ENCODE measurements at places on chromosomes 7 and 10.

GRCh38 chr7:35909870-35910357, 109.1 kb downstream of the SEPTIN7 start:
- DNase-seq, result no peak

- no peak for DNase-seq
Measured at GRCh38 chr10:68705548-68705947, 15.5 kb upstream of the CCAR1 start.

DNA sequence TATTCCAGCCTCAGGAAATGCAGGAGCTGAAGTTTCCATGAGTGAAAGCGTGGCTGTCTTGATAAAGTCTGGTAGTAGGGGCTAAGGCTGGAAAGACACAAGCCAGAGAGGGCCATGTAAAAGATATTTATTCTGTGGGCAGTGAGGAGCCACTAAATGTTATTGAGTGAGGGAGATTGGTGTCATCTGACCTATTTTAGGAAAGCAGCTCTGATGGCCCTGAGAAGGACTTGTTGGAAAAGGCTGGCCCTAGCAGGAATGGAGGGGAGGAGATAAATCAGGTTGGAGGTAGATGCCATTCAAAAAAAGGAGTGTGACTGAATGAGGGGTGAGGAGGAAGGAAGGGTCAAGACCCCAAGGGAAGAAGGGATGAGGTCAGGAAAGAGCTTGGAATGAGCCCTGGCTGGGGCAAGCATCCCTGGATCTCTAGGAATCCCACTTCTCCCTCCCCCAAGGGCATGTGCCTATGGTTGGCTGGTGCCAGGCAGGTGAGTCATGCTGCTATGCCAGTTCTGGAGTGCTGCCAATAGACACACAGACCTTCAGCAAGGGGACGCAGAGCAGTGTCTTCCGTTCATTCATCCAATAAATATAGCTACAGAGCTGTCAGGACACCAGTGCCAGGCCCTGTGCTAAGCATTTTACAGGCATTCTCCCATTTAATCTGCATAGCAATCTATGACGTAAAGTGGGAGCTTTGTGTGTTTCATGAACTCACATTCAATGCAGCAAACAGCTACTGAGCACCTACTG, 2.0 kb downstream of the ANKRD2 start:
- peak; percentile 75 for DNase-seq

DNA sequence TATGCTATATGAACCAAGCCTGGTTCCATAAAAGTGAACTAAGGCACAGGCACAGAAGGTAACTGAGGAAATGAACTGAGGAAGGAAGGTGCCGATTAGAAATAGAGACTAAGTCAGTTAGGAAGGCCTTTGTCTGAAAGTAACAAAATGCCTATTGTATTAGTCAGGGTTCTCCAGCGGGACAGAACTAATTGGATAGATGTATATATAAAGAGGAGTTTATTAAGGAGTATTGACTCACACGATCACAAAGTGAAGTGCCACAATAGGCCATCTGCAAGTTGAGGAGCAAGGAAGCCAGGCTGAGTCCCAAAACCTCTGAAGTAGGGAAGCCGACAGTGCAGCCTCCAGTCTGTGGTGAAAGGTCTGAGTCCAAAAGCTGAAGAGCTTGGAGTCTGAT, 13.9 kb upstream of the PLXNA4 start:
- DNase-seq, result no peak

DNA sequence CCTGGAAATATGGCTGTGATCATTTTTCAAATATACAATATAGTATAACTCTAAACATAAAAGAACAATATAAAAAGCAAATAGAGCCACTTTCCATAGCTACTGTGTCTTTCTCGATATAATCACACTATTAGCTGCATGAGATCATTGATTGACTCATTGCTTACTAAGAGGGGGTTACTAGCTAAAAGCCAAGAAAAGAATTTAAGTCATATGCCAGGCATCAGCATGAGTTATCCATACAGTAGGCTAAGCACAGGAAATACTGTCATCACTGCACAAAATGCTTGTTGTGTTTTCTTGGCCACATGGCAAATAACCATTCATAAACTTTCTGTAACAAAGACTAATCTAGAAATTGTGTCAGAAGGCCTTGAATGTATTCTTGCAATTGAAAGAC, 18.8 kb upstream of the ABCB5 start:
- peak; percentile 97 for DNase-seq

GRCh38 chr10:44006771-44007170, 358.1 kb upstream of the ZNF32 start:
- no peak for DNase-seq

GRCh38 chr10:46077141-46077554, 31.1 kb upstream of the MSMB start:
- DNase-seq, result no peak

DNA sequence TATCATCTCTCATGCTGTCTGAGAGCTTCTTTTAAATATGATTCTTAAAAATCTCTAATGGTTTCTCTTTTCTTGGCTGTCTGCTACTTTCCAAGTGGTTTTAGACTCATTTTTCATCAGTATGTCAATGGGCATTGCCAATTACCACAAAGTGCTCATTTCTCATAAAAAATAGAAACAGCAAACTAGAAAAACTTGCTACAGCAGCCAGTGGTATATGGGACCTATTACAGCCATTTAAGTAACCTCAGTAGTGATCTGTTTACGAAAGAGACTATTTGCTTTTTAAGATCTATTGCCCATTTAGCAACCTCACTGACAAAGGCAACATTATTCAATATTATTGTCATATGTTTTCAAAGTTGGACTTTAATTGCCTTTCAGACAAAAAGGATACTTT, 207.1 kb upstream of the RHOBTB1 start:
- DNase-seq, result no peak

GRCh38 chr10:58265249-58265648, 2.4 kb downstream of the IPMK start:
- no peak for DNase-seq

GRCh38 chr7:139771001-139771956, 6.5 kb downstream of the HIPK2 start:
- DNase-seq, result peak; percentile 67

DNA sequence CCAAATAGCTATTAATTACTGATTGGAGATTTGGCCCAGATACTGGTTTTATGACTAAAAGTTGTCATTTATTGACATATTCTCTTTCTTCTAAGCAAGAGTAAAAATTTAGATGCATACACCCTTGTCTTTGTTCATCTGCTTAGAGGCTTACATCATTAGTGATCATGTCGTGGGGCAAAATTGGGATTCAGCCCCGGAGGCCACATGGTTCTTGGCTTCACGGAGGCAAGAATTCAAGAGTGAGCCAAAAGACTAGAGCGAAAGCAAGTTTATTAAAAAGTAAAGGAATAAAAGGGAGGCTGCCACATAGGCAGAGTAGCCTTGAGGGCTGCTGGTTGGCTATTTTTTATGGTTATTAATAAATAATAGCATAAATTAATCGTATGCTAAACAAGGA, 41.1 kb downstream of the MINPP1 start:
- no peak for DNase-seq

- DNase-seq, result peak; percentile 48
Measured at GRCh38 chr7:30612658-30613265, 18.1 kb downstream of the GARS1 start.

- DNase-seq, result no peak
Measured at GRCh38 chr7:55206235-55207029, 158.7 kb upstream of the LANCL2 start.

DNA sequence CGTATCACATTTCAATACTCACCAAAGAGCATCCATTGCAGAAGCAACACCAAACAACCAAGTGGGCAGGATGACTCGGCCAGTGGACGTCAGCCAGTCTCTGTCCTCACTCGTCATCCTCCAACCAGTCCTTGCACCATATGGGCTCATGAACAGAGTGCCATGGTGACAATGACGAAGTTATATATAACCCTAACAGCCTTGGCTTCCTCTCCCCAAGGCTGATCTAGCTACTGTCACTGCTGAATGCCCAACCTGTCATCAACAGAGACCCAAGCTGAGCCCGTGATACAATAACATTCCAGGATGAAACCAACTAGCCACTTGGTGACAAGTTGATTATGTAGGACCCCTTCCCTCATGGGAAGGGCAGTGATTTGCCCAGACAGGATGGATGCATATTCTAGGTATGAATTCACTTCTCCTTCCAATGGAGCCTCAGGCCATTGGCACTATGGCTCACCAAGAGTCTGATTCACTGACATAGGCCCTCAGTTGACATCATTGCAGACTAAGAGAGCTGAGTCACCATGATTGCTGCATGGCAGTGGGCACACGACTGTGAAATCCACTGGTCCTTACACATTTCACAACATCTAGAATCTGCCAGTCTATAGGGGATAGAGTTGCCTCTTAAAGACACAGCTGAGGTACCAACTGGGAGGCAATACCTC, 26.3 kb upstream of the PPIF start:
- DNase-seq, result peak; percentile 89

- DNase-seq, result no peak
Measured at GRCh38 chr10:91591797-91592174, 41.1 kb downstream of the PPP1R3C start.

DNA sequence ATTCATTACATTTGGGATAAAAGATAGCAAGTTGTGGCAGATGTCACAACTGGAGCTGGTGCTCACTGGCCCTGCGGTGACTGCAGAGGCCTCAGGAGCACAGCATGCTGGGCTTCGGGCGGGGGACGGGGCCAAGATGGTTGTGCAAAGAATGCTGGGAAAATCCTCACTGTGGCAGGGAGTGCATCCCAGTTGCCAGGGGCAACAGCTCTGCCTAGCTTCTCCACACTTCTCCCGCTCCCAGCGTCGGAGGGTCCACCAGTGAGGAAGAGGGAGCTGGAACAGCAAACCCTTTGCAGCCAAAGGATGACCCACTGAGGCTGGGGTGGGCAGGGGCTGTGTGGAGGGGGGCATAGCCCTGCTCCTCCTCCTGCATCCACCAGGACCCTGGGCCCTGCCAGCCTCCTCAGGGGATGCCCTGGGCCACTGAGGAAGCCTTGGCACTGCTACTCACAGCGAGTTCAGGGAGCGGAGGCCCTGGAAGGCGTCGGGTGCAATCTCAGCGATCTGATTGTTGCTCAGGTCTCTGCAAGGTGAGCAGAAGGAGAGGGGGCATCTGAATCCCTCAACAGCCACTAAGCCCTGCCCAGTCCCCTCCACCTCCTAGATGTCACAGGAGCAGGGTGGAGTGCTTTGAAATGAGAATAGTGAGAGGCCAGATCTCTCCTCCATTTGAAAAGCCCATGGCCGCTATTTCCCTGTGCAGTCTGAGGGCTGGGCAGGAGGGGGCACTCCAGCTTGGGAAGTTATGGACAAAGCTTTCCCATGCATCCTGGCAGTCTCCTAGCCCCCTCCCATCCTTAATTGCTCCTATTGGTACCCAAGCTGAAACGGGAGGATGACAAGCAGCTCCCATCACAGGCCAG, 126.5 kb downstream of the SLIT1 start:
- DNase-seq, result no peak

DNA sequence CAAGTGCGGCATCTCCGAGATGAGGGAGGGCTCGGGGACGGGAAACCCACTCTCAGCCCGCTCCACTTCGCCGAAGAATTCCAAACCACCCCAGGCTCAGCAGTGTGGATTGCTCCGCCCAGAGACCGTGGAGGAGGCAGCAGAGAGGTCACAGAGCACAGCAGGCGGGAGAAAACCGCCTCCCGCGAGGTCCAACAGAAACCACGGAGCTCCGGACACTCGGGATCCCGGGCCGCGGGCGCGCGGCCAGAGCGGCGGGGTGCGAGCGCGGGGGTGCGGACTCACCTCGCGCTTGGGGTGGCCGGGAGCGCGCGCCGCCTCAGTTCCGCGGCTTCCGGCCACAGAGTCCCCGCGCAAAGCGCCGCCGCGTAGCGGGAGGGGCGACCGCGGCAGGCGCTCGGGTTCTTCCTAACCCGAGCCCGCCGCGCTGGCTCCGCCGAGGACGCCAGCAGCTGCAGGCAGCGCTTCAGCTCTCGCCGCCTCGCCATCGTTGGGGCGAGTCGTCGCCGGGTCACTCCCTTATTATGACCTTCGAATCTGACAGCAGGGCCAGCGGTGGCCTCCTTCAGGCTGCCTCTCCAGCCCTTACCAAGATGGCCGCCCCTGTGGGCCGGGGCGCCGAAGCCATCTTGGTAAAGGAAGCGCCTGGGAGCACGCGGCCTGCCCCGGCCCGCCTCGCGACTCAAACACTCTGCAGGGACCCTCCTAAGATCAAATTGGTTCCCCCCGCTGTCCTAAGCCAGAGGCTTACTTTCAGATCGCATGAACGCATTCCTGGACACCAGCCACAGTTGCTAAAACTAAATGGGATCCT, at the start of gene NAPEPLD:
Gene NAPEPLD, minus strand, starts transcription at position 106 of the 814 bp plus-strand sequence. CDS start 20,323 bp downstream, outside the sequence.
- DNase-seq, result peak; percentile 31

- no peak for DNase-seq
Measured at GRCh38 chr7:151745706-151746105, 131.2 kb downstream of the PRKAG2 start.

- no peak for DNase-seq
Measured at GRCh38 chr10:4894335-4894734, 68.3 kb downstream of the AKR1E2 start.

DNA sequence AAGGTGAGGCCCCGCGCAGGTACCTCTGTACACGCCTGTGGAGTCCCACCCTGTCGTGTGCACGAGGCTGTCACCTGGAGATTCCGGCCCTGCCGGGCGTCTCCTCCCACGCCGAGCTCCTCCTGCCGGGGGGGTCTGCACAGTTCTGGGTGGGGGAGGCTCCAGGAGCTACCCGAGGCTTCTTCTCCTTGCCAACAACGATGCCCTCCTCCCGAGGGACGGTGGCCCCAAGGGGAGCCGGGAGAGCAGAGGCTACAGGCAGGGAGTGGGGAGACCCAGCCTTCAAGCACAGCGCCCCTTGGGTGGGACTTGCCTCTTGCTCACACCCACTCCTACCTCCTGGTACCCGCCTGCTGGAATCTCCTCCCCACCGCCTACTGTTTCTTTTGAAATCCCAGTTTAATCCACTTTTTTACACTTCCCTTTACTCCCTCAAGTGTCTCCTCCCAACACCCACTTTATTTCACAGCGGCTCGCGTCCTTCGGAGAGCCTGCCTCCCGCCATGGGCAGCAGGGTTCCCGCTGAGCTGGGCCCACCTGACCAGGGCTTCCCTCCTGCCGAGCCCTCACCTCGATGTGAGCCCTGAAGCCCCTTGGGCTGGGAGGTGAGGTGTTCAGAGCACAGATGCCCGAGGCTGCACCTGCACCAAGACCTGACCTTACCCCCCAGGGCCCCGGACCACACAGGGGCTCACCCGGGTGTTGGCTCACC, 338.1 kb downstream of the DNAJB6 start:
- no peak for DNase-seq

- no peak for DNase-seq
Measured at GRCh38 chr10:44352316-44353127, 32.4 kb downstream of the CXCL12 start.

- no peak for DNase-seq
Measured at GRCh38 chr10:50567384-50567783, 56.4 kb downstream of the SGMS1 start.

GRCh38 chr7:77866786-77867536, 68.4 kb downstream of the PHTF2 start:
- peak; percentile 58 for DNase-seq

DNA sequence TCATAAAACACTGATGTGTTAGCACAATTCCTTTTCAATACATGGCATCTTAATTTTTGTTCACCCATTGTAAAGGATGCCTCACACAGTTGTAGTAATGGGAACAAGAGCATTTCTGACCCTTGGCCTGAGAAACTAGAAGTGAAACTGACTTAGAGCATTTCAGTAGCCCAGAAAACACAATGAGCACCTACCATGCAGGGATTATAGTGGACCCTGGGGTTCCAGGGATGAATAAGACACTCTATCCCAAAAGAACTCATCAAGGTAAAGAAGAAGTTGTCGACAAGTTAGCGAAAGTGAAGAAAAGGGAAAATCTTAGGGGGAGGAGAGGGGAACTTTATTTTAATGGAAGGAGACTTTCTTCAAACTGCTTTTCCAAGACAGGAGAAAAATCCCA, 125.6 kb downstream of the NT5C2 start:
- no peak for DNase-seq

- DNase-seq, result no peak
Measured at GRCh38 chr10:60896033-60896432, 48.0 kb downstream of the RHOBTB1 start.
